ENCODE measurements at places on chromosomes 13 and 19.

DNA sequence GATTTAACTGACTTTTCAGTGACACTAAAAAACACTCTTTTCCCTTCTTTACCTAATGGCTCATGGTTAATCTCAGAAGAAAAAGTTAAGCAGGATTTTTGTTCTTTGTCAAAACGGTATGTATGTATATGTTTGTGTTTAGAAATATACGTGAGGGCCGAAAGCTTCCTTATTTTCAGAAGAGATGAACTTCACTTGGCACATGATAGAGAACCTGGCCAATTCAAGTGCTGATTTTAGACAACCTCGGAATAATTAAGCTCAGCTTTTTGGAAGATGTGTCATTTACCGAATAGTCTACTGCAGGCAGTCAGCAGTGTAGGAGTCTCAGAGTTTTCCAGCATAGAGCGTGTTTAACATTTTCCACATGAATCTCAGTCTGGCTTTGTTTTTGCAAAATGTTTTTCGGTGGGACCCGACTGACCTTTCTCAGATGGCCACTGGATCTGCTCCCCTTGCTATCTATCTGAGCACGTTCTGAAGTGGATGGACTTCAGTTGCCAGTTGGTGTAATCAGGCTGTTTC lies 4.6 kb downstream of the RNASEH2B start:
- DNase-seq = no peak

GRCh38 chr13:28536371-28536770 lies 41.4 kb upstream of the FLT1 start:
- no peak for DNase-seq

- DNase-seq = no peak
Measured at GRCh38 chr19:28213470-28214082, 999.4 kb downstream of the UQCRFS1 start.

- no peak for DNase-seq
Measured at GRCh38 chr19:4695224-4695731, 25.1 kb upstream of the MYDGF start.

DNA sequence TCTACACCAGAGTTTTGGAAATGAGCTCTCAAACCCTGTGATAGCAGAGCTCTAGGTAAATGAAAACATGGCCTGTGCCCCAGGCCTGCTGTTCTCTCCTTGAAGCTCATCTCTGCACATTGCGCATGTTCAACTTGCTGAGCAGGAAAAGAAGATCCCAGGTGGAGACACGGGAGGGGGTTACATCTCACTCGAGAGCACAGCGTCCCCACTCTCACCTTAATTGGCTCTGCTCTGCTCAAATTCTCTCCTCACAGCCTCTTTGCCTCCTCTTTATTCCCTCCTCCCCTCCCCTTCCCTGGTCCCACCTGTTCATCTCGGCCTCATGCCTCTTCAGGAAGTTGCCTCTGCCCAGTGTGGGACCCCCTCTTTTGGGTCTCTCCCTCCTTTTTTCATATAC lies 44.7 kb downstream of the RGCC start:
- DNase-seq = no peak

GRCh38 chr13:92775658-92776057 lies 450.9 kb upstream of the GPC6 start:
- no peak for DNase-seq

Measured in NCI-H1105 treated with DMSO at 0.1 percent for 48 hours (cell line).